Effector memory CD8-positive, alpha-beta T cell (primary cell): ENCODE measurements at places on chromosomes 16 and 17.

DNA sequence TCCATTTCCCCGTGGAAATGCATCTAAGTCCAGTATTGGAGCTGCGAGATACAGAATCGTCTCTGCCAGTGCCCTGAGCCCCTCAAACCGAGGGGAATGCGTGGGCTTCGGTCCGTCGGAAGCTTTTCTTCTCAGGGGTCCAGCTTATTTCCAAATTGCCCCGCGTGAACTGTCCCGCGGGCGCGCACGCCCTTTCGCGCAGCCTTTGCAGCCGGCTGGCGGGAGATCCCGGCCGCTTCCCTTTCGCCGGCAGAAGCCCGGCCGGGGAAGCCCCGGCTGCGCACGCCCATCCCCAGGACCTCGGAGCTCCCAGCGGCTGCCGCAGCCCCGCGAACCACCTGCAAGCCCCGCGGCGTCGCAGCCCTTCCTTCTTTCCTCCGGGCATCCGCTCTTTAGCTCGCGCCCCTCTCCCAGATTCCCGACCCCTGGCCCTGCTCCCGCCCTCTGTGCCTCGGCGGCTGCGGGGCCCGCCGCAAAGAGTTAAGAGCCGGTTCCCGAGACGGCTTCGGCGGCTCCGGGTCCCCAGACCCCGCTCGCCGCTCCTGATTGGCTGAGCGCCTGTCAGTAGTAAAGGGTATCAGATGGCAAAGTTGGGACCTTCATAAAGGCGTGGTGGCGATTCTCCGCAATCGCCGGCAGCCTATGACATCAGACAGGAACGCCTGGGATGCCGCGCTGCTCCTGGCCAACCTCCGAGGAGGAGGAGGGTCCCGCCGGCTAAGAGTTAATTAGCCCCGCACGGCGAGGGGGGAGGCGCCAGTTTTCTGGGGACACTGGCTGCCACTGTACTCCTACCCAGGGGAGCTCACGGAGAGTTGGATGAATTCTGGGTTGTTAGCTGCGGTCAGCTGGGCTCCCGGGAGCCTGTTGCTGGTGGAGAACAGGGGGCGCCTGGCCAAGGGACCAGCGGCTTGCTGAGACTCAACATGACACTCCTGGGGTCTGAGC is at the start of gene MYOCD:
Gene MYOCD, plus strand, starts transcription at position 628 of the 948 bp plus-strand sequence. Its CDS starts 299 bp downstream, at position 927.
- DNase-seq: no peak

DNA sequence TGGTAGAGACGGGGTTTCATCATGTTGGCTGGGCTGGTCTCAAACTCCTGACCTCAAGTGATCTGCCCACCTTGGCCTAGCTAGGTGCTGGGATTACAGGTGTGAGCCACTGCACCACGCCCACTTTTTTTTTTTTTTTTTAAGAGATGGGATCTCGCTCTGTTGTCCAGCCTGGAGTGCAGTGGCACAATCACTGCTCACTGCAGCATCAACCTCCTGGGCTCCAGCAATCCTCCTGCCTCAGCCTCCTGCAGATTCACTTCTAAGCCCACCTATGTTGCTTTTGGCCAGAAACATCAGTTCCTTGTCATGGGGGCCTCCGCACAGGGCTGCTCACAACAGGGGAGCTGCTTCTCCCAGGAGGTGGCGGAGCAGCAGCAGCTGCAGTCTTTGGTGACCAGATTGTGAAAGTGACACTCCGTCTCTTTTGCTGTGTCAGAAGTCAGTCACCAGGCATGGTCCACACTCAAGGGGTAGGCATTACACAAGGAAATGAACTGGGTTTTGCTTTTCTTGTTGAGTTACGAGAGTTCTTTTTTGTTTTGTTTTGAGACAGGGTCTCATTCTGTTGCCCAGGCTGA is 4.5 kb upstream of the NME4 start:
- DNase-seq: no peak

DNA sequence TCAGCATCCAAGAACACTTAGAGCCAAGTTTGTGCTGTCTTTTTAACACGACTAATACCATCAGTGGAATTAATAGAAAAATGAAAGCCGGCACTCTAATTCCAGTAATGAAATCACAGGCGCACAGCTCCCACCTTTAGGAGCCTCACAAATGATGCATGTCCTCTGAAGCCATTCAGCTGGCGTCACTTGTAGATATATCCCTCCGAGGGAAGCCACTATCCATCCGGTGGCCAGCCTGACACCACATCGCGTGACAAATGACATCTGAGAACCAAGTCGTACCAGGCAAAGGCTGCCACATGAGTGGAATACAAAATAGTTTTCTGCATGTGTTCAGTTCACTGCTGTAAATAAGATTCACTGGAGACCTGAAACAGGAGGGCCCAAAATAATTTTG is 205.6 kb downstream of the GRIN2A start:
- DNase-seq: no peak

GRCh38 chr16:17628983-17629382 is 158.2 kb upstream of the XYLT1 start:
- DNase-seq: no peak

DNA sequence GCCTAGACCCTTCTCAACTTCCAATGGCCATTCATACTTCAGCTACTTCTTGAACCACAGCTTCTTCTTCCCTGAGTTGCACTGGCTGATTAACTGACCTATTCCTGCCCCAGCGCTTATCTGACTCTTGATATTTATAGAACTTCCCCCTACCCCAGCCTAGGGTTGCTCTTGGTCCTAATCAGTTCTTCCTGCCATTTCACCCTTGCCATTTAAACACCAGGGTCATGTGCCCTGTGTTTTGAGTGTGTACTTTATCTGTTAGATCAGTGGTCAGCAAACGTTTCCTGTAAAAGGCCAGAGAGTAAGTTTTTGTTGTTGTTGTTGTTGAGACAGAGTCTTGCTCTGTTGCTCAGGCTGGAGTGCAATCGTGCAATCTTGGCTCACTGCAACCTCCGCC is 82.4 kb upstream of the COX10 start:
- no peak for DNase-seq
